ENCODE measurements at places on chromosomes 4 and X.
A peak's percentile ranks its signal among the peaks of the same experiment; 100 is the strongest.

GRCh38 chrX:84187533-84188319 lies at the start of gene RPS6KA6:
TSS of gene RPS6KA6 (minus strand) at chrX:84188199. CDS start at chrX:84187899, 300 bp downstream.
- peak; percentile 1 for DNase-seq

DNA sequence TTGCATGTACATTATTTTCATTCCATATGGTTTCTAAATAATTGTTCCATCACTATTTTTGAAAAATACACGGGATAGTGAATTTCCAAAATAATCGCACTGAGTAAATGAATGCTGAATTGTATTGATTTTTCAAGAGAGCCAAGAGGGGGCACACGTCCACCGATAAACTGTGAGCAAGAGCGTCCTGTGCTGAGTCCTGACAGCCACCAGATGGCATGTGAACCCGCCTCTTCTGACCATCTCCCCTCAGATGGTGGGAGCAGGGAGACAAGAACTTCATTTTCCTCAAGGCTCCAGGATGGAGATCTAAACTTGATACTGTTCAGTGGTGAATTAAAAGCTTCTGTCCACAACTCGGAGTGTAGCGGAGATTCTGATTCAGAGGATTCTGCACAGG lies 30.6 kb upstream of the IL9R start:
- peak; percentile 36 for DNase-seq

DNA sequence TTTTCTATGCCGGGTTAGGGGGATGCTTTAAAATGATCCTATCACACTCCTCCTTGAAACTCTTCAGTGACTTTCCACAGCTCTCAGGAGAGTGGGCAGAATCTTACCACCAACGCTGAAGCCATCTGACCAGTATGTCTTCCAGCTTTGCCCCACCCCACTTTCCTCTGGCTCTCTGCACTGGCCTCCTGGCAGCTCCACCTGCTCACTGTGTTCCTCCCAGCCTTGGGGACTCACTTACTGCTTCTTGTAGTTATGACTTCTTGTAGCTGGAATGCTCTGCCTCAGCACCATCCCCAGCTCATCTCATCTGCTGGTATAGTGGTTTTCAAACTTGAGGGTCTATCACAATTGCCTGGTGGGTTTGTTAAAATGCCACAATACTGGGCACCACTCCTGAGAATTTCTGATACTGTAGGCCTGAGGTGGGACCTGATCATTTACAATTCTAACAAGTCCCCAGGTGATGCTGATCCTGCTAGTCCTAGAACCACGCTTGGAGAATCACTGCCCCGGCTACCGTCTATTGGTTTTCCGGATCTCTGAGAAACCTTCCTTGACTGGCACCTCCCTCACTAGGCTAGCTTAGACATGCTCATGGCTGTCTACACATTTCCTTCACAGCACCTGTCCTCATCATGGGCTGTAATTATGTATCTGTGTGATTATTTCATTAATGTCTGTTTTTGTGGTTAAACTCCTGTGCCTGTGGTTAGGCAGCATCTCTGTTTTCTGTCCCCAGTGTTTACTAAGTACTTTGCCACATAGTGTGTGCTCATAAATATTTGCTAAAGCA lies 152.2 kb downstream of the MGST2 start:
- no peak for DNase-seq

DNA sequence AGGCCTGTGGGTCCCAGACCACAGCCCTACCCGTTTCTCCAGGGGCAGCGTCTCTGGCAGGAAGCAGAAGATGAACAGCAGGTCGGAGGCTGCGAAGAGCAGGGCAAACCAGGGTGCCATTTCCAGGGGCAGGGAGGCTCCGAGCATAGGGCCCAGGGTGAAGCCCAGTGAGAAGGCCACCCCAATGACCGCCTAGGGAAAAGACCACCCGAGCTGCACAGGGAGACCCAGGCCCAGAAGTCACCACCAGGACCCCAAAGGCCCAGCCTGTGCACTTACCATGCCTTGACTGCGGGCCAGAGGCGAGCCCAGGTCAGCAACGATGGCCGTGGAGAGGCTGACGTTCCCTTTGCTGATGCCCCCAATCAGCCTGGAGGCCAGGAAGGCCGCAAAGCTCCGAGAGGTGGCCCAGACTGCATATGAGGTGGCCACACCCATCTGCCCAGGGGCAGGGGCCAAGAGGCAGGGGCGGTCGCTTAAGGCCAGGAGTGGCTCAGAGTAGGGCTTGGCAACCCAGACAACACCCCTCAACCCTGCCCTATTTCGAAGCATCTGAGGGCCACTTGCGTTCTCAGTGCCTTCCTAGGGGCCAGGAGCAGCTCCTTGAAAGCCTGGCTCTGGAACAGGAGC lies 30.8 kb downstream of the NOP14 start:
- no peak for DNase-seq

DNA sequence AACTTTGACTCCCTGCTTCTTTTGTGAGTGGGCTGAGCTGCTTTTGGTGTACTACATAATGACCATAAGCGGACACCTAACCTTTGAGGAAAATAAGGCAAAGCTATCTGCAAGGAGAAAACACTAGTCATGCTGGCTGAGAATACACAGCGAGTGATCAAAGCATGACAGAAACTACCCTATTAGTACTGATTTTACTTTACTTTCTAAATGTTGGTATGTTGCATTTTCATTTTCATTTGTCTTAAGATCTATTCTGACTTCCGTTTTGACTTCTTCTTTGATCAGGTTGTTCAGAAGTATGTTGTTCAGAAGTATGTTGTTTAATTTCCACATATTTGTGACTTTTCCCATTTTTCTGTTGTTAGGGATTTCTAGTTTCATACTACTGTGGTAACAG lies 361.1 kb downstream of the TRAM1L1 start:
- no peak for DNase-seq

DNA sequence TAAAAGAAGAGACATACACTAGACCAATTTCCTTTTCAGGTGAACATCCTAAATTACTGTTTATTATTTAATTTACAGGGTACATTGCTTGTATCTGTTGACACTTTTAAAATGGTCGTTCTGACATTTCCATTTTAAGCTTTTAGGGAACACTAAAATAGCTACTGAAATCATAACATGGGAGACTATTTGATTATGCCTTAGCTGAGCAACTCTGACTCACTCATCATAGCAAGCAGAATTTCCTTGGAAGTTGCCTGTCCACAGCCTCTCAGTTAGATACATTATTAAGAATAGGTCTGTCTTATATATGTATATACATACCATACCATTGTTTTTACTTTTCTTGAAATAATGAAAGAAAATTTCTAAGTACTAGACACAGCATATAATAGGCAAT lies 22.0 kb downstream of the GUCY1B1 start:
- DNase-seq: no peak

DNA sequence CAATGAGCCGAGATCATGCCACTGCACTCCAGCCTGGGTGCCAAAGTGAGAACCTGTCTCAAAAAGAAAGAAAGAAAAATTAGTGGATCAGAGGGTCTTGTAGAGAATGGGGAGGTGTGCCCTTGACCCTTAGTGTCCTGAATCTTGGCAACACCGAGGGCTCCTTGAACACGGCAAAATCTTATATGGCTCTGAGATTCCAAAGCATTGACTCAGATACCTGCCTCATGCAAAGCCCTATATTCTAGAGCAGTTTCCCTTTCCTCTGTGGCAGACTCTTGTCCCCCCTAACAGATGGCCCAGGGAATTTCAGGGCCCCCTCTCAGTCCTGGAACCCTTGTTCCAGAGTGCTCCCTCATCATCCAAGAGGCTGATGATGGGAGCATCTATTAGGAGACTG lies 6.8 kb downstream of the CLDN2 start:
- no peak for DNase-seq

DNA sequence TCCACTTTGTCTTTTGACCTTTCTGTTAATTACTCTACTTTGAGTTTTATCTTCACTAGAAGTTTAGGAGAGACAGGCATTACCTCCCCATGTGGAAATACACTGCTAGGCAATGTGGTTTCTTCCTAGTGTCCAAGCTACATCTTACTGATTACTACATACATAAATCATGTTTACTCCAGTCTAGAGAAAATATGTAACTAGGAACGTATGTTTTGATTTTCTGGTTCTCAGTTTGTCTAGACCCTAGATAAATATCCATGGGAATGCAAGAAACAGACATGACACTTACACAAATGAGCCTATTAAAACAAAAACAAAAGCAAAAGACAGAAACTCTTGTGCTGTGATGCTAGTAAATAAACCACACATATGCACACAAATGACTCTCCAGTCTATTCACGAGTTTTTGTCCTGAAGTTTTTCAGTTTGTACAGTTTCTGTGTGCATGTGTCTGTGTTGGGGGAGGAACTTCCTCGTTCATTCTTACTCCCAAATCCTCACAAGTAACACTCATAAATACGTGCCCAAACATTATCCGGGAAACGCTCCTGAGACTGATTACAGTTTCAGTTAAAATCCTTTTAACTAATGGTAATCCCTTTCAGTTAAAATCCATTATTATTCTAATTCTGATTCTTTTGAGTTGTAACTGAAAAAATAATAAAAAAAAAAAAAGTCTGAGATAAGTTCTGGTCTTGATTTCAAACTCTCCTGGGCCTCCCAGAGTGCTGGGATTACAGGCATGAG lies 283.5 kb upstream of the FTHL17 start:
- no peak for DNase-seq

GRCh38 chrX:76064825-76065224 lies 108.0 kb upstream of the PBDC1 start:
- DNase-seq: no peak

DNA sequence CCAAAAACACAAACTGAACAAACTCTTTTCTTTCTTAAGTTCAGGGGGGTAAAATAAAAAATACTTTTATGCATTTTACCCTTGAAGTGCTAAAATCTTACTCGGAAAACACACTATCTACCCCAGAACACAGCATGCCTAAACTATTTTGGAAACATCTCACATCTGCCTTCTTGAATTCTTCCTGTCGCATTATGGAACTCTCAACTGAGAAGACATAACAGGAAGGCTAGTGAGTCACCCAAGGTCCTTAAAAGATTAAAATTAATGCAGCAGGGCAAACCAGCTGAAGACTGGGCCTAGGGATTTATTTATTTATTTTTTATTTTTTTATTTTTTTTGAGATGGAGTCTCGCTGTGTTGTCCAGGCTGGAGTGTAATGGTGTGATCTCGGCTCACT lies 208.2 kb downstream of the APBB2 start:
- DNase-seq: no peak

GRCh38 chr4:5710961-5711478 lies at the start of gene EVC:
TSS of gene EVC (plus strand) at chr4:5711201. CDS start at chr4:5711381, 180 bp downstream.
- no peak for DNase-seq

DNA sequence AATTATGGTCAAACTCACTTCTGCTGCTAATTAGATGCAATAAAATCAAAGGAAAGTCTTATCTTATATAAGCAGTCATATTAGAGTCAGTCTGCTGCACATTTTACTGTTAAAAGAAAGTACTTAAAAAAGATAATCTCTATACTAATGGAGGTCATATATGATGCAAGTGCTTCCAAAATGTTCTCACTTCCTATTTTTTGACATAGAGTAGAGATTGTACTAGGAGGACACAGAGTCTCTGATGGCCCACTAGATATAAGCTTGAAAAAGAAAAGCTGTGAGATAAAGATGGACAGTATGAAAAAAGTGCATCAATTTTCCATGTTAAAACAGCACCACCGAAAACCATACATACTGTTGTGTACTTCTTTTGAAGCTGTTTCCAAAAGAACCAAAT lies 196.9 kb downstream of the KLHL13 start:
- no peak for DNase-seq

DNA sequence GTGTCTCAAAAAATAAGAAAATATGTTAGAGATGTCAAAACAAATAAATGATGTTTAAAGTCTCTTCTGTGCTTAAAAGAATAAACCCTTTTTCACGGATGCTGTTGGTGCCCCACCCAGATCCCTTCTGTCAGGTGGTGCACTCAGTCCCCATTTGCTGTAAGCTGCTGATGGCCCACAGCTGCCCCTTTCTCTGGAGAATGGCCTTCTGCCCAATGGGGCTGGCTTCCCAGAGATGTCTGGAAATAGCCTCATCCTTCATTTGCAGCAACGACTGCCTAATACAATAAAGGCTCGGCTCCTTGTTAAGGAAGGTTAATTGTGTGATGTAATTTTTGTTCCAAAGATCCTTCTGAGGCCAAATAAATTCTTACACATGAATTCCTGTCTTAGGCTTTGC lies 31.8 kb downstream of the ETNPPL start:
- no peak for DNase-seq

DNA sequence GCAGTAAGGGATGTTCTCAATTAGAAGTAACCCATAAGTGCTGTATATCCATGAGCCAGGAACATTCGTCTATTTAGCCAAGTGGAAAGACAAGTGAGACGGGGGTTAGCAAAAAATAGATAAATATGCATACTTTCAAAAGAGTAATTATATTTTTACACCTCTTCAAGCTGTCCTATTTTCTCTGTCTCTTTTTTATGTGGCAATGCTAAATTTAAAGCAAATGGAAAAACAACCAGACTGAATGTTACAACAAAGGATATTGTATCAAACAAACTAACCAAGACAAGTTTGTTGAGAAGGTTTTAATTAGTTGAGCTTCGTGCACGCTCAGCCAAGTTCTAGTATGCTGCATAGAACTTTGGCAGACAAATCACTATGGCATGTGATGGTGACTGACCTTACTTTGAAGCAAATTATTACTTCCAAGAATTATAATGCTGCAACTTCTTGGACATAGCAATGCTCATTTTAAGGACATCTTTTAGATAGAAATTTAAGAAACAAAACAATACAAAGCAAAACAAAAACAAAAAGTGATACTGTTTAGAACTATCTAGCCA lies 61.4 kb upstream of the TMEM150C start:
- no peak for DNase-seq

- DNase-seq: no peak
Measured at GRCh38 chr4:182223708-182224107, 19.5 kb upstream of the TENM3 start.

- no peak for DNase-seq
Measured at GRCh38 chrX:120677004-120677652, 47.3 kb upstream of the C1GALT1C1 start.

- no peak for DNase-seq
Measured at GRCh38 chr4:124414276-124415040, 298.1 kb downstream of the ANKRD50 start.

GRCh38 chrX:140767646-140768045 lies 58.1 kb downstream of the LINC00632 start:
- DNase-seq: no peak

GRCh38 chr4:169662206-169662605 lies 41.8 kb downstream of the CLCN3 start:
- no peak for DNase-seq

GRCh38 chrX:13235930-13236329 lies 83.9 kb downstream of the ATXN3L start:
- DNase-seq: no peak

DNA sequence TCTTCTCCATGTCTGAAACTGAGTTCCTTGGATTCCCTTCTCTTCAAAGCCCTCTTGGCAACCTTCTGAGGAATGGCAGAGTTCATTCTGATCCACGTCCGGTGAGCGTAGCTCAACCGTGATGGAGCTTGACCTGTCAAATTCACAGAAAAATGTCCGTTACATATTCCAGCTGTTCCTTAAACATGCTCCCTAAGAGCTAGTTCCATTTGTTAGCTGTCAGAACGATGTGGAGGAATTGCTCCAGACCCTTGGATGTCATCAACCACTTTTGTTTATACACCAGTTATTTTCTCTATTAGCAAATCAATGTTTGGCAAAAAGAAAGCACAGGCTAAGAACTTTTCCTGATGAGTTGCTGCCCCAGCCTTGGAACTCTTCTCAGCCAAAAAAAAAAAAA lies 50.1 kb downstream of the NHS start:
- DNase-seq: no peak
